ENCODE measurements at places on chromosomes 7 and 10.

GRCh38 chr10:30591249-30591670, 38.3 kb downstream of the LYZL2 start:
- DNase-seq = peak; percentile 34

DNA sequence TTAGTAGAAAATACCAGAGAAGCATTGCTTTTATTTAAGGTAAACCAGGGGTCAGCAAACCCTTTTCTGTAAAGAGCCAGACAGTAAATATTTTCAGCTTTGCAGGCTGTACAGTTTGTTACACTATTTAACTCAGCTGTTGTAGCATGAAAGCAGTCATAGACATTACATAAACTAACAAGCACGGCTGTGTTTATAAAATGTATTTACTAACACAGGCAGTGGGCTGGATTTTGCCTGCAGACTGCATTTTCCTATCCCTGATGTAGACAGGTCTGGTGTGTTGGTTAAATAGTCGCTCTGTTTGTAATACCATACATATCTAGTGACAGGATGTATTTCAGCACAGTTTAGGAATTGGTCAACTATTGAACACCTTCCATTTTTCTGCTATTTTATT, 129.3 kb downstream of the ST7 start:
- no peak for DNase-seq

GRCh38 chr10:7170626-7171322, 240.1 kb downstream of the SFMBT2 start:
- no peak for DNase-seq

GRCh38 chr7:43148161-43148731, 35.8 kb downstream of the HECW1 start:
- DNase-seq = no peak

- DNase-seq = no peak
Measured at GRCh38 chr10:35268791-35269257, 67.5 kb upstream of the CCNY start.

DNA sequence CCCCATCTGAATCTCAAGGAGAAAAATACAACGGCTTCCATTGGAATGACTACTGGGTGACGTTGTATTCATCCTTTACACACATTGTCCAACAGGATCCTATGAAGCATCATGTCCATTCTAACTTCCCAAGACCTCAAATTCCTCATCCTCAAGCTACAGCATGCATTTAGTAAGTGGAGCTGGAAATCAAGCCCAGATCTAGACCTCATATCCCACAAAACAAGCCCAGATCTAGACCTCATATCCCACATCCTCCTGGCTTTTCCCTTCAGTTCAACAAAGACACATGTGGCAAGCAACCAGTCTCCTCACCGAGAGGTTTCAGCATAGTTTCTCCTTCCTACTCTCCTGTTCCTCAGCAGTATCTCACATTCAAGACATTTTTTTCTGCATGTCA, 12.2 kb downstream of the IGF2BP3 start:
- DNase-seq = no peak

GRCh38 chr7:151460474-151460855, 20.5 kb upstream of the CRYGN start:
- DNase-seq = no peak

DNA sequence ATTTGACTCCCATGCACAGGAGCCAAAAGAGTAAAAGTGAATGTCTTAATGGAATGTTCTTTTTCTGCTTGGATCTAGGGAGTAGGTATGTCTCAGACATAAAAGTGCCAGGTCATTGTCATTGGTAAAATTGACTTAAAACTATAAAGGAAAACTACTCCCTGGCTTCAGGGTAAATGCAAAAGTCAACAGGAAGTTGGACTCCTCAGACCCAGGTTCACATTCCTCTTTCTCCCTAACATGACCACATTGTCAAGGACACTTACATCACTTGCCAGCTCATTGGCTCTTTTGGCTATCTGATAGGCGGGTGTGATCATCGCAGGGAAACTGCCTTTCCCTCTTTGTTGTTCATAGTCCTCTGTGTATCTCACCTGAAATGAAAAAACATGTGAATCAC, 13.7 kb downstream of the NRAP start:
- DNase-seq = no peak

DNA sequence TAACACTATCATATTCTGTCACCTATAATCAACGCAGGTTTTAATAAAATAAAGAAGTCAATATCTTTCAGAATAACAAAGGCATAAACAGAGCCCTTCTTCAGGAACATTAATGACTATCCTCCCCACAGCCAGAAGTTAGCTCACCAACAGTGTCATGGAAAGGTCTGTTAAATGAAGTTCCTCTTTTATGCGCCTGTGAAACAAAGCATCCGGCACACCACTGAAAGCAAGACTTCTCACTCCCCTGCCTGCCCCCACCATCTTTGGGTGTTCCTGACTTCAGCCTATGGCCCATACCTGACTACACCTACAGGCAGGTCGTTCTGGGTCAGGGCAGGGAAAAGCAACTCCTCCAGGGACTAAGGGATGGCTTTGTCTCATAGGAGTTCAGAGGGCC, 205.4 kb downstream of the FANK1 start:
- DNase-seq = no peak

- DNase-seq = no peak
Measured at GRCh38 chr7:75892634-75893272, 13.9 kb downstream of the RHBDD2 start.

- no peak for DNase-seq
Measured at GRCh38 chr10:107546986-107547385, 382.5 kb upstream of the SORCS1 start.

GRCh38 chr10:43891241-43891640, 242.6 kb upstream of the ZNF32 start:
- DNase-seq = no peak

DNA sequence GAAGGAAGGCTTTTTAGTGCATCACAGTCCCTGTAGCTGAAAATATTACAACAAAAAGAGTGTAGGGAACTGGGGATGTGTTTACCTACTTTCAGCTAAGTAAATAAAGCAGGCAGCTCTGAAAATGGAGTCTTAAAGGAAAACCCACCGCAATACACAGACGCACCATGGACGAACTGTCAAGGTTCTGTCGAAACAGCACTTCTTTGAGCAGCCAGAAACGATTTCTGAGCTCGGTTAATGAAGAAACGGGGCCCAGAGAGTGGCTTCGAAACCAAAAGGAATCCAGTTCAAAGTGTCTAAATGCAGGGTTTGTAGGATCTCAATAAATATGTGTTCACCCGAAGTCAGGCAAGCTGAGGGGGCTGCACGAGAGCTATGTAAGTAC, 275.4 kb upstream of the NEBL start:
- DNase-seq = no peak

GRCh38 chr10:29725133-29725720, 90.5 kb upstream of the SVIL start:
- no peak for DNase-seq

DNA sequence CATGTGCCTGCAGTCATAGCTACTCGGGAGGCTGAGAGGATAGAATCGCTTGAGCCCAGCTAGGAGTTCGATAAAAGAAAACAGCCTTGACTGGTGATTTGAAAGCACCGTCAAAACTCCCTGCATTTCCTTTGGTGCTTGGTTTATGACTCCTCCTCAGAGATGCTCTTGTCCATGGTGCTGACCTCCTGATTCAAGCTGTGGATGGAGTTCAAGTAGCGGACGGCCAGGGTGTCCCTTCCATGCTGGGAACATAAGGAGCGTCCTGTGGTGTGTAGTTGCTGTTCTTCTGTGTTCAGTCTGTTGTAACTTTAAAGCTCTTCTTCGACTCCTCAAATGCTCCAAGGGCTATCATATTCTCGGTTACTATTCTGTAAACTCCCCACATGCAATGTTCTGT, 382.5 kb upstream of the KIAA1217 start:
- DNase-seq = no peak

DNA sequence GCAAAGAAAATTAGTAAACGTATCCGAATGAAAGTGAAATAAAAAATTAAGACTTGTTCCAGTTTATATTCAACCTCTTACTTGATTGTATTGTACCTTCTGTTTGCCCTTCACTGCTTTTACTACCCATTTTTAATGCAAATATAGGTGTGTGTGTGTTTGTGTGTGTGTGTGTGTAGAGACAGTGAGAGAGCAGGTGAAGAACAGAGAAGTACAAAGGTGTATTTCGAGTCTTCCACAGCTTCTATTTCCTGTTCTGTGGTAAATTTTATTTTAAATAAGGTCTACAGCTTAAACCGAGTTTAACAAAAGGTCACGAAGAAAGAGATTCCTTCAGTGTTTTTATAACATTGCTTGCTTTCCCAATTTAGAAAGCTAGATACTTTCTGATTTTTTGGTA, 12.7 kb upstream of the SVIL start:
- no peak for DNase-seq

GRCh38 chr7:29563590-29564495, at the start of gene PRR15:
Gene PRR15, plus strand, starts transcription at chr7:29563835. Its CDS starts 2,495 bp downstream, at chr7:29566330.
- DNase-seq = no peak

GRCh38 chr10:86954681-86955500, 2.5 kb downstream of the MMRN2 start:
- DNase-seq = no peak

DNA sequence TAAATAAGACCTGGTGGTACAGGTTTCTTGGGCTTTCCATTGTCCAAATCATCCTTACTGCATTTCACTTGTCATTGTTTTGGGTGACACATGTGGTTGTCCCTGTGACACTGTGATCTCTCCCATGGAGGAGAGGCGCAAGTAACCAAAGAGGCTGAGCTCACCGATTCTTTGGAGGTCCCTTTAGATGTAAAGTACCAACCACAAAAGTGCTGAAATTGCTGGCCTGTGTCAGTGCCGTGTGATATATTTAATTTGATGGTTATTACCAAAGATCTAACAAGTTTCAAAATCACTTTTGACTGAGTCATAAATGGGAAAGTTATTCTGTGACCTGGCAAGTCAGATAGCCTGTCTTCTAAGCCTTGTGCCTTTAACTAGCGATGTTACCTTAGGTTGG, 19.4 kb downstream of the MCM10 start:
- no peak for DNase-seq

DNA sequence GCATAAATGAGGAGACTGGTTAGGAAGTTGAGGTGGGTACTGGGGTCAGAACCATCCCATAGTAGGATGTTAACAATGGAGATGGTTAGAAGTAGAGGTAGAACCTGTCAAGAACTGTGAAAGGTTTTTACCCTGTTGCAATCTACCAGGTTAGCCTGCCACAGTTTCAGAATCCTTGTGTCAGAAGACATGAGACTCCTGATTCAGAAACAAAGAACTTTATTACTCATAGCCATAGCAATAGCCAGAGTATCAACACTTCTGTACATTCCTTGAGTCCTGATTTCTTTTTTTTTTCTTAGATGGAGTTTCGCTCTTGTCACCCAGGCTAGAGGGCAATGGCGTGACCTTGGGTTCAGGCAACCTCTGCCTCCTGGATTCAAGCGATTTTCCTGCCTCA, 200.9 kb downstream of the GRM3 start:
- DNase-seq = no peak

- DNase-seq = no peak
Measured at GRCh38 chr10:130213286-130214080, 77.3 kb downstream of the GLRX3 start.

DNA sequence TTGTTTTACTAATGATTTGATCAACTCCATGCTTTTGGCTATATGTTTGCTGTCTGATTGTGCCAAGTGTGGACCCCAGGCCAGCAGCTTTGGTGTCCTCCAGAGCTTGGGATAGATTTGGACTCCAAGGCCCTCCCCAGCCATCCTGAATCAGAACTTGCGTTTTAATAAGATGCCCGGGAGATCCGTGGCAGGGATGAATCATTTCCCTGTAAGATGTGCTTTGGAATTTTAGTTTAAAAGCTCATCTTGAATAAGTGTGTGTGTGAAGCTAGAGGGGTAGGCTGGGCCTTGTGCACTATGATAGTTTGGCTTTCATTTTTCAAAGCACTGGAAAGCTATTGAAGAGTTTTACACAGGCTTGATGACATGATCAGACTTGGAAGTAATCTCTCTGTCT, 66.2 kb upstream of the SDK1 start:
- no peak for DNase-seq

DNA sequence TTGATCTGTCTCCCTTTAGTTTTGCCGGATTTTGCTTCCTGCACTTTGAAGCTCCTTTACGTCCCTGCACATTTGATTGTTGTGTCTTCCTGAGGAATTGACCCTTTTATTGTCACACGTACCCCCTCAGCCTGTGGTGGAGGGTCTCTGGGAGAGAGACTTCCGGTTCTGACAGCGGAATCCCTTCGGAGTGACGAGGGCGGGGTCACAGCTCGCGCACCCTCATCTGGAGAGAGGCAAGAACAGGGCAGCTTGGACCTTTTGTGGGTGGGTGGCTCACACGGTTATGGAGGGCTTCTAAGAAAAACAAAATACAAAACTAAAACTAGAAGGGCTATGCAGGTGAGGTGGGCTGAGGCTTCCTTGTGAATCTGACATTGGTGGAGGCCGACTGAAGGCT, 26.0 kb downstream of the AMZ1 start:
- DNase-seq = no peak

DNA sequence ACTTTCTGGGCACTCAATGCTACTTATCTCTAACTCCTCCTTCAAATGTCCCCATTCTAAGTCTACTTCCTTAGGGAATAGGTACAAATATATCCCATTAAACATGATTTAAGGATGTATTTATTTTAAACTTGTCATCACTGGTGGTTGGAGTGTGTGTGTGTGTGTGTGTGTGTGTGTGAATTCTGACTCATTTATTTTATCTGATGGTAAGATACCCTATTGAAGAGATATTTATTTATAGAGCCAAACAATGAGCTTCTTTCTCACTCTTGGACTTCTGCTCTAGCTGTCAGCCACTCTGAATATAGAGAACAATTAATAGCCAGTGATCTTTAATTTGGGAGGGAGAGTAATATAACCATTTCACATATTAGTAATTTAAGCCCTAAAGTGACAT, 17.8 kb upstream of the MAGI2 start:
- no peak for DNase-seq

GRCh38 chr10:44806950-44807349, 104.2 kb upstream of the TMEM72 start:
- DNase-seq = no peak

DNA sequence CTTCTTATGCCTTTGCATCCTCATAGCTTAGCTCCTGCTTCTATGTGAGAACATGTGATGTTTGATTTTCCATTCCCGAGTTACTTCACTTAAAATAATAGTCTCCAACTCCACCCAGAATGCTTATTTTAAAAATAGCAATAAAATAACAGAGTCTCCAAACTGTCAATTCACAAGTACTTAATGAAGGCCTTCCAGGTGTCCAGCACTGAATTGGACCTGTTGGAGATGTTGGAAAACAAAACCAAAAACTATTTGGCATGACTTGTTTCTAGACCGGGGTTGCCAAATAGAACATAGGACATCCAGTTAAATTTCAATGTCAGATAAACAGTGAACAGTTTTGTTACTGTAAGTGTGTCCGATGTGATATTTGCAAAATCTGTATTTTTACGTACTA, 208.1 kb upstream of the DKK1 start:
- DNase-seq = no peak

- DNase-seq = no peak
Measured at GRCh38 chr7:94431176-94431575, 36.5 kb downstream of the COL1A2 start.

DNA sequence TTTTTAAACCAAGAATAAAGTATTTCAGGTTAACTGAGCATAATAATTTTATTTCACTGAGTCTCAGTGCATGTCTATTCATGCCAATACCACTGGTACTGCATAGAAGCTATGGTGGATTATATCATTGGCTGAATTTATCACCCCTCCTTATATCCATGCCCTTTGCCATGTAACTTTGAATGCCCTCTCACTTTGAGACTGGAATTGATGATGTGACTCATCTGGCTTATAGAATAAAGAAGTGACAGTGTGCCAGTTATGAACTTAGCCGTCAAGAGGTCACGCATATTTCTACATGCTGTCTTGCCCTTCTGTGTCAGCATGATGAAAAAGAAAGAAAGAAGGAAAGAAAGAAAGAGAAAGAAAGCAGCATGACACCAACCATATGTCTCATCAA, 20.7 kb upstream of the ABLIM1 start:
- DNase-seq = no peak

Measured in activated CD4-positive, CD25-positive, alpha-beta regulatory T cell treated with anti-CD3 and anti-CD28 coated beads, Interleukin-2, amount 50 U/mL, for 72 hours (primary cell).